Stimulated activated CD4-positive, alpha-beta T cell treated with anti-CD3 and anti-CD28 coated beads, Interleukin-15, amount 100 ng/mL, for 48 hours (primary cell): ENCODE measurements at places on chromosomes 7 and 10.

- no peak for DNase-seq
Observed at GRCh38 chr7:90298145-90299038, 22.7 kb downstream of the FAM237B start.

DNA sequence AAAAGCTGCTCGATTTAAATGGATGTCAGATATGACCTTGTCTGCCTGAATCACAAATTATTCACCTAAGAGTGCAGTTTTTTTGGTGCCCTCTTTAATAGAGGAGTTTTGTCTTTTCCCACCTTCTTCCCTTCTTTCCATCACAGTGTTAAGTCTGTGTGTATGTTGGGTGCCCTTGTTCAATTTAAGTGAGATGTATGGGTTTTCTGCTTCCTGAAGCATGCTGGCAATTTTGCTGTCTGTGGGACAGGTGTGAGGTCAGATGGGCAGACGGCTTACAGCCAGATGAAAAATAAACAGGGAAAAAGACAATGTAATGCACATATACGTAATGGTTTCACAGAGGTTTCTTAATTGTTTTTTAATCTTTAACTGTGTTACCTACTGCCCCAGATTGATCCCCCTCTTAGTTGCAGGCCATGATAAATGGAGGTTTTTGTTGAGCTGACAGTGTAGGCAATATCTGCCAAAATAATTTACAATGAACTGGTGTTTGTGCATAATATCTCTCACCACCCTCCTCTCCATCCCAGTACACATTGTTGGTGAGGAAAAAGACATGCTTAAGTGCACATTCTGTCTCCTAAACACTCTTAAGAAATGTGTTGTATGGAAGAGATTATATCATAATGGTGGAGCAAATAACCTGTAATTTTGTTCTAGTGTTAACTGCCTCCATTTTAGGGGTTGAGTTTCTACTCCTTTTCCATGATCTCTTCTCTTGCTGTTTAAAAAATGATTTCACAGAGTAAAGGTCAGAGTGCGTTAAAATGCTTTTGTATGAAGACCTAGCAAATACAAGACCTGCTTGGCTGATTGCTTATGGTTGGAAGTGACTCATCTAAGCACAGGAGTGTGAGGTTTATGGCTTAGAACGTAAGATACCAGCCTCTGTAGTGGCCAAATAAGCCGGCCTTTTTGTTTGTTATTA lies 123.9 kb downstream of the LRRC4 start:
- DNase-seq = no peak

GRCh38 chr10:67978749-67979148 lies 94.3 kb downstream of the SIRT1 start:
- DNase-seq = no peak

GRCh38 chr10:26486304-26486703 lies 48.2 kb downstream of the APBB1IP start:
- DNase-seq = no peak

GRCh38 chr7:12244129-12244528 lies 33.0 kb downstream of the TMEM106B start:
- DNase-seq = no peak

DNA sequence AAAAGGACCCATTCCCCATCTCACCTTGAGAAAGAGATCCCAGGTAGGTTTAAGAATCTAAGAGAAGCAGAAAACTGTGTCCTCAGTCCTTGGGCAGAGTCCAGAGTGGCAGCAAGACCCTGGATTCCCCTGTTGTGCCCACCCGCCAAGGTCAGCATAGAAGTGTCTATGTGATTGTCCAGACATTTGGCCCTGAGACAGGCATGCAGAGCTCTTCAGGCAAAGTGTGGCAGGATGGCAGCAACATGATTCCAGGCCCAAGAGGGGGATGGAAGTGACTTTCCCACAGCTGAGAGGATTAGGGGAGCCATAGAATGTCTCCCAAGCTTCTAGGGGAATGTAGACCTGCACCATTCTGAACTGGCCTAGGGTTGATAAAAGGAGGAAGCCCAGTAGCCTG lies 39.1 kb upstream of the OPALIN start:
- DNase-seq = no peak

- no peak for DNase-seq
Observed at GRCh38 chr10:18759575-18759974, 100.3 kb downstream of the ARL5B start.

DNA sequence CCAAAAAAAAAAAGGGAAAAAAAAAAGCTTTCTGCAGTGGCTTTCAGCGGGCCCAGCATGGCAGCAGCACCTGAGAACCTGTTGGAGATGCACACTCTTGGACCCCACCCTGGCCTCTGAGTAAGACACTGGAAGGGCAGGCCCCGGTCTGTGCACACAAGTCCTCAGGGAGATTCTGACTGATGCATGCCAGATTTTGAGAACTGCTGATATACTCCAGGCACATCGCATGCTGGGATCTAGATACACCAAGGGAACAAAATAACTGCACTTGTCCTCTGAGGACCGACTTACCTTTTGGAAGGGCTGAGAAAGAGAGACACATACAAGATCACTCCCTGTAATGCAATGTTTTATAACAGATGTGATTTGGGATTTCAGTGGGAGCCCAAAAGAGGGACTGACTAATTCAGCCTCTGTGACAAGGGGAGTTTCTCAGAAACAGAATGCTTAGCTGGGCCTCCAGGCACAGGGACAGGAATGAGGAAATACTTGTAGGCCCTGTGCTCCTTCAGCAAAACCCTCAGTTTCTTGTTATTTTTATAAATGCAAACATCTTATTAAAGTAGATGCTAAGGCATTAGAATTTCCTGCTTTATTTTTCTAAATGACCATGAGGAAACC lies 8.2 kb downstream of the EGFR start:
- no peak for DNase-seq

GRCh38 chr7:138907850-138908249 lies 73.3 kb downstream of the KIAA1549 start:
- no peak for DNase-seq
